ENCODE measurements at places on chromosomes 13 and 19.

- DNase-seq = no peak
These were observed 246.5 kb upstream of the ARGLU1 start for GRCh38 chr13:106814463-106814862.

GRCh38 chr19:32168606-32169005, 176.8 kb upstream of the ZNF507 start:
- DNase-seq = no peak

- peak; percentile 61 for DNase-seq
These were observed 22.6 kb downstream of the KLHL26 start for GRCh38 chr19:18659281-18660050.

GRCh38 chr19:14096272-14096992, 5.9 kb upstream of the SAMD1 start:
- DNase-seq = no peak

GRCh38 chr13:75385708-75386083, 96.3 kb downstream of the TBC1D4 start:
- DNase-seq = no peak

DNA sequence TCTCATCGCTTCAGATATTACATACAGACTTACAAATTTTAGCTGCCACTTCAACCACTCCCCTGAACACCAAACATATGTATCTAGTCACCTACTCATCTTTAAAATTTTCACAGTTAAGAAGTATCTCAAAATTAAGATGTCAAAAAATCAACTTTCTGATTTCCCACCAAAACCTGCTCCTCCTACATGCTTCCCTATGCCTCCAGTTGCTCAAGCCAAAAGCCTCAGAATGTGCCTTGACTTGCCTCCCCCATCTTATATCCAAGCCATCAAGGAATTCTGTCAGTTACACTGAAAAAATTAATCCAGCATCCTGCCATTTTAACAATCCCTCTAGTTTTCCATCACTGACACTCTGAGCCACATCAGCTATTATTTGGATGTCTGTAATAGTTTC, 85.0 kb downstream of the SPRY2 start:
- DNase-seq = no peak

DNA sequence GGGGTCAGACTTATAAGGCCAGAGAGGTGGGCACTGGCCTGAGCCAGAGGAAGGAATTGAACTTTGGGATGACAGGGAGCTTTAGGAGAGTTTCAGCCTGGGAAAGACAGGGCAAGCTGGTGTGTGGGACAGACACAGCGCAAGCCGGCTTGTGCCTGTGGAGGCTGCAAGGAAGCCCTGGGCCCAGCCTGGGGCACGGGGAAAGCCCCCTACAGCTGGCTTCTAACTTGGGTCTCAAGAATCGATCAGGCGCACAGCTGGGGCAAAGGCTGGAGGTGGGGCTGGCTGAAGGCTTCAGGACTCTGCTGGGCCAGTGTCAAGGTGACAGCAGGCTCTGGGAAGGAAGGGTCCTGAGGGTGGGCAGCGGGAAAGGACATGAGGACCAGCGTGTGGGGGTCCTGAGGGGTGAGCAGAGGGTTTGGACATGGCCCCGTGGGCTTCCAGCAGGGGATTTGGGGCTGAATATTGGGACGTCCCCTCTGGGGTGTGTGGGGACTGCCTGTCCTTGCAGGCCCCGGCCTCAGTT, 3.0 kb downstream of the PTOV1 start:
- DNase-seq = no peak

- DNase-seq = no peak
These were observed 15.8 kb upstream of the NPAS1 start for GRCh38 chr19:47003611-47004465.

DNA sequence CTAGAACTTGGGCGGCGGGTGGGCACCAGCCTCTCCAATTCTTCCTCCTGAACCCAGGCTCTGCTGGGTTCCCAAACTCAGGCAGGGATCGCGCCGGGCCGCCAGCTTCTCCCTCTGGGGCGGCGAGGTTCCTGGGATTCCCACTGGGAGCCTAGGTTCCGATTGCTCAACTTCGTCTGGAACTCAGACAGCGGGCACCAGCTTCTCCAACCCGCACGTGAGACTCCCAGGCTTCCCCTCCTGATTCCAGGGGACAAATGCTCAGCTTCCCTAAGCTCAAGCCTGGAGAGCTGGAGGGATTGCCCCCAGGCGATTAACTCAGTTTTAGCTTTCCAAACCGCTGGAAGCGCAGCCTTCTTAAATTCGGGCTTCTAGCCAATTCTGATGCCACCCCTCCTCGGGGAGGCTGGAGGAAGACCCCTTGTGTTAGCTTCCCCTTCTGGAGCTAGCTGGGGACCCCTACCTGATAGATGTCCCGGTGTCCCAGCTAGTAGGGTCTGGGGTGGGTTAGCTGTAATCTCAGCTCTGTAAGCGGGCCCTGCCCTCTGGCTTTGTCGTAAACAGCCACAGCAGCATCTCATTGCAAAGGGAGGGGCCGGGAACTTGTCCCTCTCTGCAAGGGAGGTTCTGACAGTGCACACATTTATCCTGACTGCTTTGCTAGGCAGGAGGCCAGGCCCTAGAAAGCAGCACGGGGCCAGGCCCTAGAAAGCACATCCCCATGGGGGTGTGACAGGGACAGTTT, 671 bp downstream of the MCOLN1 start:
- DNase-seq = no peak

GRCh38 chr19:40663695-40664692, 26.5 kb downstream of the NUMBL start:
- DNase-seq = peak; percentile 82

DNA sequence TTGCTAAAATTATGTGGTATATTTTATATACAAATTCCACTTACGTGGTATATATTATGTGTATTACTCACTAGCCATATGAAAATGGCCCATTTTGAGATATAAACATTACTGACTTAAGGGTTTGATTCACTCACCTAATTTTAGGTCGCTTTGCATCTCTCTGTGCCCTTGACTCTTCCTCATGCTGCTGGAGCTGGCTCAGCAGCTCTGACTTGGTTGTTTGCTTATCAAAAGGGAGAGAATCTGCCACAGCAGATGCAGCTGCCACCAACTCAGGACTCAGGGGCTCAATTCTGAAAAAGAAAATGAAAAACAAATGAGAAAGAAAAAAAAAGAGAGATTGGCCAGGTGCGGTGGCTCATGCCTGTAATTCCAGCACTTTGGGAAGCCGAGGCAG, 12.2 kb downstream of the MRPS31 start:
- no peak for DNase-seq

DNA sequence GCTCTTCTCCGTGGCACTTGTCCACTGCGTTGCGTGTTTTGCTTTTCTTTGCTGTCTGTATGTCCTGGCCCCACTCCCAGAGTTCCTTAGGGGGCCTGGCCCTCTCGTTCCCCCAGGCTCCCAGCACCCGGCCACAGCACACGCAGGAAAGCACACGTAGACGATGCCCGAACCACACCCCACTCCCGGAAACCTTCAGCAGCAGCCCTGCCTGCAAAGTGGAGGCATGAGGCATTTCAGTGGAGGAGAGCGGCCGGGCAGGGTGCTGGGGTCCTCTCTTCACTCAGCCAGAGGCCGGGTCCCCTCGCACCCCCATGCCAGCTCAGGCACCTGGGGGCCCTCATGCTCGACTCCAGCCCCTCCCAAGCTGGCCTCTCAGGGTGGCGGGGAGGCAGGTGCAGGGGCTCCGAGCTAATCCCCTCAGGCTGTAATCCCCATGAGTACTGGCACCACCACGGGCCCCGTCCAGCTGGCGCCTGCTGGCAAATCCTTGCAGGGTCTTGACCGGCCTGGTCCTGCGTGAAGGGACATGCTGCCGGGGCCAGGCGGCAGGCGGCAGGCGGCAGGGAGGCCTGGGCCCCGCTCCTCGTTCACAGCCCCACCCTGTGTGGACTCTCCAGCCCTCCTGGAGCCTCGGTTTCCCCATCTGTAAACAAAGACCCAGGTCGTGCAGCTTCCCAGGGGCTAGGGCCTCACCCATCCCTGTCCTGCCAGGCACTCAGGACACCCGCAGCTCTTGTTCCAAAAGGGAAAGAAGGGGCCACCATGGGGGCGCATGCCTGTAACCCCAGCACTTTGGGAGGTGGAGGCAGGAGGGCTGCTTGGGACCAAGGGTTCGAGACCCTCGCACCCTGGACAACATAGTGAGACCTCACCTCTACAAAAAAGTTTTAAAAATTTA, 7.0 kb downstream of the PIP5K1C start:
- DNase-seq = no peak

DNA sequence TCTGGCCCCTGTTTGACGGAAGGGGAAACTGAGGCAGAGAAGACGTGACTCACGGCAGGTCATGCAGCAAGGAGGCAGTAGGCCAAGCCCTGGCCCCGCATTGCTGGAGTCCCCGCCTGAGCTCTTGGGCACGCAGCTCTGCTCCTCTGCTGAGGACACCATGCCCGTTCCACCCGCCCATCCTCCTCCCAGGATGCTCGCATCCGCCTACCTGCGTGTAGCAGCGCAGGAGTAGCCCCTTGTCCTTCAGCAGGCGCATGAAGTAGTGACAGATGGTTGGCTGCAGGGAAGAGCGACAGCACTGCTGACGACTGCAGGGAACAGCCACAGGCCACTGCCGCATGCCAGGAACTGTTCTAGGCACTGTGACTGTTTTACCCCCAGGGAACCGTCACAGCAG, 10.5 kb downstream of the SIRT2 start:
- peak; percentile 45 for DNase-seq

GRCh38 chr13:75960538-75960994, 324.4 kb downstream of the LMO7 start:
- DNase-seq = no peak

DNA sequence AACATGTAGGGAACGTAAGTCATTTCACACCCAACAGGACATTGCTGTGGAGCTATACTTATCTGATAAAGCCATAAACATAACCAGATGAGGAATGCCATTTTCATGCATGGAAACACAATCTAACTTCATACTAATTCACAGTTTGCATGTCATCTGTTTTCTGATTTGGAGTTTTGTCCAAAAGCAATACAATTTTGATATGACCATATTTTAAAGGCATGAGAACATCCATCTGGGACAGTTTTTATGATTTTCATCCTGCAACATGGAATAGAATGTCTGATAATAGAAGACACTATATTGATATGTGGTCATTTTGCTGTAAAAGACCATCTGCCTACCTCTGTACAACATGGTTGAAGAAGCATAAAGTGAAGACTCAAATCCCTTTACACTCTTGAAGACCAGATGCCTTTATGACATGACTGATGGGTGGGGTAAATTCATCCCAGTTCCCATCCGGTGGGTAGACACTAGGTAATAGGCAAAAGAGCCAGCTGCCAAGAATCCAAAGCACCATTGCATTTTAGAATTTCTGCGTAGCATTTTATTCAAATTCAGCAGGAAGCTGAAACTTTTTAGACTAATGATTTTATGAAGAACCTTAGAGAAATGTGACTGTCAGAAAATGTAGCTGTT, 309.8 kb downstream of the LMO7 start:
- DNase-seq = no peak

DNA sequence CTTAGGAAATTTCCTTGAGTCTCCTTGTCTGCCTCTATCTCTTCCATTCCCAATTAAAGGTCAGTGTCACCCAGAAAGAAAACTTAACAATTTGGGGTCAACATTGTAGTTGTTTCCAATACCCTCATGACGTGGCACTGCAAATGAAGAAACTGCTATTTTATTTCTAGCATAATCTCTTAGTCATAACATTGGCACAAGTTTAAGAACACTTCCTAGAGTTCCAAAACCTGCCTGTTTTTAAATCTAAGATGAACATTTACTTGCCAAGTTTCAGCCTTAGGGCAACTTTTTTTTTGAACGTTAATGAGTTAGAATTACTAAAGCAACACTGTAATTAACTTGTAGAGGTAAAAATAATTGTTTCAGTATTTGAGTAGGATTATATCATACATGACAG, 108.0 kb downstream of the LMO7 start:
- DNase-seq = no peak

GRCh38 chr19:49366110-49366509, 2.4 kb downstream of the DKKL1 start:
- no peak for DNase-seq

- no peak for DNase-seq
These were observed 4.3 kb downstream of the SLC25A30 start for GRCh38 chr13:45413826-45414307.

DNA sequence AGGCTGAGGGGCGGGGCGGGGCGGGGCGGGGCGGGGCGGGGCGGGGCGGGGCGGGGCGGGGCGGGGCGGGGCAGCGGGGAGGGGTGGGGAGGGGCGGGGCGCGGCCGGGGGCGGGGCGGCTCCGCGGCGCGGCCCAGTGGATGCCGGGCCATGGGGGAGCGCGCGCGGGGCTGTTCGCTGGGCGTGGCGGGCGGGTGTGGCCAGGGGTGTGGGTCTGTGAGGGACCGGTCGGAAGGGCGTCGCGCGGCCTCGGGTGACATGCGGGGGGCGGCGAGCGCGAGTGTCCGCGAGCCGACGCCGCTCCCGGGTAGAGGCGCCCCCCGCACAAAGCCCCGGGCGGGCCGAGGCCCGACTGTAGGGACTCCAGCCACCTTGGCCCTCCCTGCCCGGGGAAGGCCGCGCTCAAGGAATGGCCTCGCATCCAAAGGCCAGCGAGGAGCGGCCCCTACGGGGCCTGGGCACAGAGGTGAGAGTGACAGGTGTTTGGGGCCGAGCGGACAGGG, at the start of gene ZFP28:
ZFP28 (plus strand) TSS at position 188 of the 503 bp plus-strand sequence; CDS start at position 259, 71 bp downstream.
- no peak for DNase-seq

- no peak for DNase-seq
These were observed 155.0 kb downstream of the TEX29 start for GRCh38 chr13:111475488-111475887.

DNA sequence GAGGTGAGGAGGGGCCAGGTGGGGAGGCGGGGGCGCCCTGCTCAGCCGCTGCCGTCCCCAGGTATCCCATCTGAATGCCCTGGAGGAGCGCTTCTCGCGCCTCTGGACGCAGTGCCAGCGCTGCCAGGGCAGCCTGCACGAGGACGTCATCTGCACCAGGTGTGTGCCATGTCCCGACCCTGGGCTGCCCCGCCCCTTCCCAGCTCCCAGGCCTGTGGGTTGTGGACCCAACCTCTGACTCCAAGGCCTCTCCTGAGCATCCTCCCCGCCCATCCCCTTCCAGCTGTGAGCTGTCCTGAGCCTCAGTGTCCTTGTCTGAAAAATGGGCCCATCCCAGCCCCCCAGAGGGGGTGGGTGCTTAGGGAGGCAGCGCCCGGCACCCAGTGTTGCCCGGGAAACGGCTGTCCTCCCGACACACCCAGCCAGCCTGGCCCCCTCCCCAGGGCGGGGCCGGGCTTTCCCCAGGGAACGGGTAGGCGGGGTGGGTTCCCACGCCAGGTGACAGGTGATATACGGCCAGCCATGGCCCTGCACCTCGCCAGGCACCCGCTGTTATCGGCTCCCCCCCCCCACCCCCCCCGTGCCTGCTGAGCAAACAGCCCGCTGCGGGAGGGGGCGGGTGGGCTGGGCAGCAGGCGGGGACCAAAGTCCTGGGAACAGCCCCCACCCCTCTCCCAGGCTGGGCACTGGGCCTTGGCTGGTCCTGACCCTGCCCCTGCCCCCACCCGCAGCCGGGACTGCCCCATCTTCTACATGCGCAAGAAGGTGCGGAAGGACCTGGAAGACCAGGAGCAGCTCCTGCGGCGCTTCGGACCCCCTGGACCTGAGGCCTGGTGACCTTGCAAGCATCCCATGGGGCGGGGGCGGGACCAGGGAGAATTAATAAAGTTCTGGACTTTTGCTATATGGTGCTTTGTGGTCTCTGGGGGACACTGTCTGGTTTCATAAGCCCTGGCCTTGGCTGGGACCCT, 1.3 kb upstream of the SPIB start:
- no peak for DNase-seq

- DNase-seq = no peak
These were observed 14.3 kb upstream of the LGALS13 start for GRCh38 chr19:39588066-39588465.

GRCh38 chr19:37932985-37933936, 26.3 kb downstream of the SIPA1L3 start:
- peak; percentile 83 for DNase-seq

Data from islet precursor cell (in vitro differentiated cells).